Thyroid gland (tissue), 4 donors: ENCODE measurements at places on chromosomes 7 and 10. TPM values are rescaled to one million over a fixed set of nuclear protein-coding genes. Genes with fewer than 3 reads are reported as not detected.

GRCh38 chr7:89500084-89500483 is 654.2 kb upstream of the STEAP1 start:
- no peaks in the 10 kb centered on the region for H3K36me3 ChIP-seq
- no peak overlapping the region for H3K27ac ChIP-seq
- H3K27me3 ChIP-seq: no peaks in the 10 kb centered on the region
- no peak overlapping the region for H3K4me3 ChIP-seq
- no peaks in the 10 kb centered on the region for H3K4me1 ChIP-seq
- no peak for DNase-seq

DNA sequence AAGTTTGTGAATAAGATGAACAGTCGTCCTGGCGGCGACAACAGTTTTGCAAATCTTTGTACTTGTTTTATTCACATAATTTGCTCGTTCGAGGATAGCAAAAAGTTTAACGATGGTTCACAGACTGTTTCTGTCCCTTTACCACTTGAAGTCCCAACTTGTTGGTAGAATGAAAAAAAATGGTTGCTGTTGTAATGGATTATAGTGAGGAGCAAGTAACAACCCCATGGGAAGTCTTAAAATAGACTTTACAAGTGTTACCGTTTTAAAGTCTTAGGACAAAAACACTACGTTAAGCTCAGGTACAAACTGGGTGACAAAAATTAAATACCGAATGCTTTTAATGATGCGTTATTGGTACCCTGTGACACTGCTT is 589 bp downstream of the LSM8 start:
- DNase-seq: no peak
- peaks cover 17% of the 10 kb centered on the region for H3K36me3 ChIP-seq

- DNase-seq: peak; percentile 49
- no peaks in the 10 kb centered on the region for H3K4me1 ChIP-seq
- H3K4me3 ChIP-seq: no peak overlapping the region
- no peak overlapping the region for H3K27ac ChIP-seq
- no peaks in the 10 kb centered on the region for H3K27me3 ChIP-seq
Observed at GRCh38 chr10:26725837-26726727, 28.6 kb downstream of the PDSS1 start.

- no peaks in the 10 kb centered on the region for H3K36me3 ChIP-seq
- H3K27me3 ChIP-seq: no peaks in the 10 kb centered on the region
- H3K27ac ChIP-seq: no peak overlapping the region
- DNase-seq: no peak
- H3K4me1 ChIP-seq: no peaks in the 10 kb centered on the region
Observed at GRCh38 chr10:76404531-76404930, 973.1 kb downstream of the LRMDA start.

DNA sequence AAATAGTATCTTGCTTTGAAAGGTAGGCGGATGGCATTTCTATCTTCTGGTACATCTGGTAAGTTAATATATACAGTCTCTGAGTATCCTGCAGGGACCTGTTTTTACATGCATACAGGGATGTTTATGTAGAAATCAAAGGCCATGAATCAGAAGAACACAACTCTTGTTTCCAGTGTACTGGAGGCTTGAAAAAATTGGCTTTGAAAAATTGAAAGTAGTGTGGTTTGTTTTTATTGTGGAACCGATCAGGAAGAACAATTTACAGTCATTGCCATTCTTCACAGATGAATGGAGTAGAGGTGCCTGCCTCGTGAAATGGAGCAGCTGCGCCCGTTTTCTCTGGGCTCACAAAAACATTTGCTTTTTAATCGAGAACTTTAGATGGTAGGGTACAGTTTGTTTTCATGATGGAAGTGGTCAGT is 54.0 kb upstream of the RPA3 start:
- H3K4me1 ChIP-seq: peaks cover 40% of the 10 kb centered on the region
- DNase-seq: peak; percentile 54
- no peaks in the 10 kb centered on the region for H3K36me3 ChIP-seq

DNA sequence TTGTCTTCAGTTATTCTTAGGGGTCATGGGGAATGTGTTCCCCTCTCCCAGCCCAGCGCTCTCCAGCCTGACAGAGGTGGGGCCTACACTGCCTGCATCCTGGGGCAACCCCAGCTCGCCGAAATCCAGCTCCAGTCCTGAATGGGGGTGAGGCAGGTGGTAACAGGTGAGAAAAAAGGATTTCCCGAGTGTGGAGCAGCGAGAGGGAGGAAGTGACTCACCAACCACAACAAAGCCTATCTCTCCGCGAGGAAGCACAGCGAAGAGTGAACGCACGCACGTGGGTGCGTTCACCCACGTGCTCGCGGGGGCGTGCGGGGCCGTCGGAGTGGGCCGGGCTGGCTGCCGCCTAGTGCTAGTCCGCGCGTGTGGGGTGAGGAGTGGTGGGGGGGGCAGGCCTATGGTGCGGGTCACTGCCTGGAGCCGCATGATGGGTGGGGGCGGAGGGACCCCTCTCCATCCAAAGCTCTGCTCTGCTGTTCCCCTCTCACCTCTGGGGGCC is 855 bp upstream of the PALD1 start:
- H3K36me3 ChIP-seq: no peaks in the 10 kb centered on the region
- H3K27ac ChIP-seq: peak overlapping the region; percentile 33
- peaks cover 26% of the 10 kb centered on the region for H3K4me1 ChIP-seq
- no peaks in the 10 kb centered on the region for H3K27me3 ChIP-seq
- no peak for DNase-seq
- H3K4me3 ChIP-seq: no peak overlapping the region

The C10orf53 gene
- not detected for total RNA-seq

The UTF1 gene
- not detected for total RNA-seq

The SLC35B4 gene
- 11.3 TPM for total RNA-seq

The CYP2C8 gene
- 3.4 TPM for total RNA-seq

The DRGX gene
- total RNA-seq: not detected

The MEPCE gene
- total RNA-seq: 48.7 TPM

The HUS1 gene
- 83.8 TPM for total RNA-seq
